Dorsolateral prefrontal cortex (tissue), 122 donors: ENCODE measurements at places on chromosomes 2 and 18.

DNA sequence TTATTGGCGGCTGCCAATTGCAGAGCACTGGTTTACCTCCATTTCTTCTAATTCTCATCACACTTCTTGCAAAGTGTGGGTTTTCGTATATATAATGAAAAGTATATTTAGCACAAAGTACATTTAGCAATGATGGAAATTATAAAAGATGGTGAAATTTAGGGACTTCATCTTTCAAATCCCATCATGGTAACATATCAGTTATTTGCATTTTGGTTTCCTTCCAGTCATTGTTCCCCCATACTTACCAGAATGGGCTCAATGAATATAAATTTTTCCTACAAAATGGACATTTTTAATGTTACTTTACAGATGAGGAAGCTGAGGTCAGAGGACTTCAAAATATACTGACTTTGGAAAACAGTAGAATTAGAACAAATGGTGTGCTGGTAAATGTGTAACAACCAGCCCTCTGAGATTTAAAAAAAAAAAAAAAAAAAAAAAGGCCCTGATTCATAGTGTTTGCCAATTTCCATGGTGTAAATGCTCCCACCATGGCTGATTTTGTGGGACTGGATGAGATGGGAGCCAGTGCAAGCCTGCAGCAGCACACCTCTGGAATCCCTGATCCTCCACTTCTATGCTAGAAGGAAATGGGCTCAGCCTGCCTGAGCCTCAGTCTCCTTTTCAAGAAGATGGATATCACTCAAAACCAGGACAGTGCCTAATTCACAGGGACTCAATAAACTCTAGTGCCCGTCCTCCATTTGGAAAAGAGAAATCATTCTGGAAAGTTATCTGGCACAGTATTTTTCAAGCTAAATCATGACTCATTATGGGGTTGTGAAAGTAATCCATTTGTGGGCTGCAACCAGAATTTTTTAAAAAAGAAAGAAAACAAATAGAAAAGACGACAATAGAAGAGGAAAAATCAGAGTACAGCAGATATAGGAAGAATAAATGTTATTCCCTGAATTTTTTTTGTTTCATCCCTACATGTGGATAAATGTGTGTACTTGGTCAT is 34.0 kb downstream of the LBH start:
- DNase-seq, result no peak

- DNase-seq, result no peak
Observed at GRCh38 chr2:117940436-117940835, 73.4 kb downstream of the CCDC93 start.

DNA sequence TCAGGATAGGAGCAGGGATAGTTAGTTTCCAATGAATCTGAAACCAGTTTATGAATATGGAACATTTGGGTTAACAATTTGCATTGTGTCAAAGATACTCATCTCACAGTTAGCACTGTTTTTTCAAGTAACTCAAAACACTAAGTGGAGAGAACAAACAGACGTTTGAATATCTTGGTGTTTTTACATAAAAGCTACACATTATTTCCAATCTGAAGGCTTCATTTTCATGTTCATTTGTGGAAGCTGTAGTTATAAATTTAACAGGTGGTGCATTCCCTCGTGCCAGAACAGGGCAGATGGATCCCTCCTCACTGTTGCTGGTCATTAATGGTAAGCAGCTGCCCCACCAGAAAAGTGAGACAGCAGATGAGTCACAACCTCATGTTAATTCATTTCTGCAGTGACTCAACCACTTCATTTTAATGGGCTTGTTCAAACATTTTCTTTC is 286.9 kb downstream of the TMX3 start:
- peak; percentile 41 for DNase-seq

GRCh38 chr18:79915161-79916127 is 36.0 kb downstream of the SLC66A2 start:
- DNase-seq, result no peak

DNA sequence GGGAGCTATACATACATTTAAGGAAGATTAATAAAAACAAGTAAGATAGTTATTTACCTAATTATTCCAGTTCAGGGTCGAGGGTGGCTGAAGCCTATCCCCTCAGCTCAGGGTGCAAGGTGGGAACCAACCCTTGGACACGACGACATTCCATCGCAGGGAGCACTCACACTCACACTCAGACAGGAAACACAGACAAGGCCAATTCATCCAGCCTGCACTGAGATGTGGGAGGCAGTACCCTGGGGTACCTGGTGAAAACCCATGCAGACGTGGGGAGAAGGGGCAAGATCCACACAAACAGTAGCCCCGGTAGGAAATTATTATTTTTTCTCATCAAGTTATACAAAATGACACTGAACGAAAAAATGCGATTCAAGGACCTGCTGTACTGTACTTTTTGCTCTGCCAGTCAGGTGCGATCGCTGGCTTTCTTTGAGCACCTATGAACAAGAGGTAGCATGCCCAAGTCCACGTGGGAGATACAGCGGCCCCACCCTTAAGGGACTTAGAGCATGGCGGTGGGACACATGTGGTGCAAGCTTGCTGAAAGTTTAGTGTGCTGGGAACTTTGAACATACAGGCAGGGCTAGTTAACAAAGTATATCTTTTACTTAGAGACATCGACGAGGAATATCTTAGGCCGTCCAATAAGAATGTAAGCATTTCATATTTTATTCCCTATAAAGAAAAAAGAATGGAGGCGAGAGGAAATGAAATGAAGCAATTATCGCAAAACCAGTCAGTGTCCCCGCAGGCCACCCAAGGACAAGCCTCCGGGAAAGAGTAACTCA is 624 bp downstream of the METTL8 start:
- DNase-seq, result no peak

GRCh38 chr2:157304811-157305722 is 20.6 kb downstream of the ERMN start:
- no peak for DNase-seq
